T-cell (primary cell): ENCODE measurements at places on chromosomes 1 and 21. TPM values are rescaled to one million over a fixed set of nuclear protein-coding genes. Genes with fewer than 3 reads are reported as not detected.

- H3K4me1 ChIP-seq, result no peaks in the 10 kb centered on the region
- no peak overlapping the region for H3K4me3 ChIP-seq
- H3K27me3 ChIP-seq, result peaks cover 26% of the 10 kb centered on the region
- H3K36me3 ChIP-seq, result no peaks in the 10 kb centered on the region
- H3K27ac ChIP-seq, result no peak overlapping the region
- DNase-seq, result no peak
Measured at GRCh38 chr1:44507490-44508396, 102.7 kb downstream of the RNF220 start.

GRCh38 chr1:63710761-63711380 lies 62.9 kb upstream of the ROR1 start:
- no peaks in the 10 kb centered on the region for H3K36me3 ChIP-seq
- no peaks in the 10 kb centered on the region for H3K4me1 ChIP-seq
- H3K27me3 ChIP-seq, result no peaks in the 10 kb centered on the region
- DNase-seq, result no peak
- H3K4me3 ChIP-seq, result no peak overlapping the region
- H3K27ac ChIP-seq, result no peak overlapping the region

- H3K27ac ChIP-seq, result no peak overlapping the region
- no peaks in the 10 kb centered on the region for H3K36me3 ChIP-seq
- H3K4me1 ChIP-seq, result peaks cover 2% of the 10 kb centered on the region
- no peak overlapping the region for H3K4me3 ChIP-seq
- H3K27me3 ChIP-seq, result no peaks in the 10 kb centered on the region
Measured at GRCh38 chr1:89624314-89624713, 8.6 kb upstream of the LRRC8C start.

- no peaks in the 10 kb centered on the region for H3K36me3 ChIP-seq
- no peaks in the 10 kb centered on the region for H3K27me3 ChIP-seq
- H3K4me3 ChIP-seq, result peak overlapping the region; percentile 86
- H3K27ac ChIP-seq, result peak overlapping the region; percentile 82
- peaks cover 9% of the 10 kb centered on the region for H3K4me1 ChIP-seq
- DNase-seq, result no peak
Measured at GRCh38 chr1:211259638-211260126, 516 bp downstream of the RCOR3 start.

GRCh38 chr1:16719571-16720350 lies 20.6 kb upstream of the RNU1-4 start:
- no peak overlapping the region for H3K27ac ChIP-seq
- no peaks in the 10 kb centered on the region for H3K36me3 ChIP-seq
- H3K4me3 ChIP-seq, result no peak overlapping the region
- DNase-seq, result no peak

DNA sequence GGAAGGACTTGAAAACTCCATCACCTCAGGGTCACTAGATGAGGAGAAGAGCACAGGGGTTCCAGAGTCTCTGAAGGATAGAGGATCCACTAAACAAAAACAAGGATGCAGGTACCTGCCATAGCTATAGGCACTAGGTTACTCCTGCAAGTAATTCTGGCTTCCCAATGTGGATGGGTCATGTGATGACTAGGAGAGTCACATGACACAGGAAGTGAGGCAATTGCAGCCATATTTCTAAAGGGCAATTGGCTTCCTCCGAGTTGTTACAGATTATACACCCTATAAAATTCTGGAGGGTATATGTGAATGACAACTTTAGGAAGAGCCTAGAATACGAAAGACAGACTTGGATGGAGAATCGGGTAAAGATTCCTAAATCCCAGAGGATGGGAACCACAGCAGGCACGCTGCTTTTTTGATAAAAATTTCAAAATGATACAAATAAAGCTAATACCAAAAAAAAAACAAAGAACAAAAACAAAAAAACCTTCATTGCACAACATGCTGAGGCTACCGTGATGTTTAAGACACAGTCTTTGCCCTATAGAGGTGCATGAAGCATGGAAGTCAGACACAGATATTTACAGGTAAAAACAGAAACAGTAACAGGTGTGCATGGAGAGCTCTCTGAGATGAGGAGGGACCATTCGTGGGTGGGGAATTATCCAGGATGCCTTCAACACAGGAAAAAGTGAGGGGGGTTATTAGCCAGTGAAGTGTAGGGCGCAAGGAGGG lies 10.5 kb downstream of the MTX1 start:
- no peaks in the 10 kb centered on the region for H3K27me3 ChIP-seq
- no peak for DNase-seq
- no peaks in the 10 kb centered on the region for H3K36me3 ChIP-seq
- H3K4me1 ChIP-seq, result peaks cover 7% of the 10 kb centered on the region

- no peaks in the 10 kb centered on the region for H3K4me1 ChIP-seq
- H3K27me3 ChIP-seq, result no peaks in the 10 kb centered on the region
- no peak for DNase-seq
- H3K36me3 ChIP-seq, result no peaks in the 10 kb centered on the region
Measured at GRCh38 chr21:17491716-17492414, 21.0 kb upstream of the CXADR start.

The TMPRSS2 gene
- total RNA-seq, result not detected
